ENCODE measurements at places on chromosomes 5 and 9.

DNA sequence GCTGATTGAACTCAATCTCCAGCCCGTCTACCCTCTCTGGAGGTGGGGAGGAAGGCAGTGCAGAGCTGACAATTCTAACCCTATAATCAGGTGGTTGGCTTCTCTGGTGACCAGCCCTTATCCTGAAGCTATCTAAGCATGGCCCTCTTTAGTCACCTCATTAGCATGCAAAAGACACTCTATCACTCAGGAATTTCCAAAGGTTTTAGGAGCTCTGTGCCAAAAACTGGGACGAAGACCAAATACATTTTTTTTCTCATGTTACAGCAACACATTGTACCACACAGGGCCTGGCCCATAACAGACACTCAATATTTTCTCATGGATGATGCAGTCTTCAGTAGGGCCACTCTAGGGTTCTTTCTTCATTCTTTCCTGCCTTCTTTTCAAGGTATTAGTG lies 118.8 kb upstream of the VLDLR start:
- peak; percentile 64 for DNase-seq

DNA sequence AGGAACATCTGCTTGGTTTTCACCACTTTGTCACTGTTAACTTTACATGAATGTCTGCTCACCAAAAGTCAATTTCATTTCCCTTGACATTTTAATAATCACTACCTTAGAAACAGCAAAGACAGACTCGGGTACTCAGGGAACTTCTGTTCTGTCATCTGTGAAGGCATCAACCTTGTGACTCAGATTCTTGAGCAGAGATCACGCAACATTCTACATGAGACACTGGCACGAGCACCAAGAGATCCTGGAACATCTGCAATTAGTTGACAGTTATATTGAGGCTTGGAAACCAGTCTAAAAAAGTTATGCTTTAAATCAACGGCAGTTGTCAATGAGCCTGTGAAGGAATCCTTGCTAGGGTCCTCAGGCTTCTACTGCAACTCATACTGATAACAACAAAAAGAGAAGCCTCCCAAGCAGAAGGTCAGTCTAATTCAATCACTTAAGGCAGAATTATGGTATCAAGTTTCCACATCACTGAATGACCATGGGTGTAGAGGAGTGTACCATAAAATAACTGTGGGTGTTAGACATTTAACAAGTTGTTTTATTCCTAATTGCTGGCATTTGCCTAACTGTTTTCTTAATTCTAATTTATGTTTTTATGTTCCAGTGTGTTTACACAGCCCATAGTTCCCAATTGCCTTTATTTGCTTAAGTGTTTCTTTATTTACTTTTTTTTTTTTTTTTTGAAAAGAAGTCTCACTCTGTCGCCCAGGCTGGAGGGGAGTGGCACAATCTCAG lies 3.3 kb upstream of the PBX3 start:
- DNase-seq = peak; percentile 57

DNA sequence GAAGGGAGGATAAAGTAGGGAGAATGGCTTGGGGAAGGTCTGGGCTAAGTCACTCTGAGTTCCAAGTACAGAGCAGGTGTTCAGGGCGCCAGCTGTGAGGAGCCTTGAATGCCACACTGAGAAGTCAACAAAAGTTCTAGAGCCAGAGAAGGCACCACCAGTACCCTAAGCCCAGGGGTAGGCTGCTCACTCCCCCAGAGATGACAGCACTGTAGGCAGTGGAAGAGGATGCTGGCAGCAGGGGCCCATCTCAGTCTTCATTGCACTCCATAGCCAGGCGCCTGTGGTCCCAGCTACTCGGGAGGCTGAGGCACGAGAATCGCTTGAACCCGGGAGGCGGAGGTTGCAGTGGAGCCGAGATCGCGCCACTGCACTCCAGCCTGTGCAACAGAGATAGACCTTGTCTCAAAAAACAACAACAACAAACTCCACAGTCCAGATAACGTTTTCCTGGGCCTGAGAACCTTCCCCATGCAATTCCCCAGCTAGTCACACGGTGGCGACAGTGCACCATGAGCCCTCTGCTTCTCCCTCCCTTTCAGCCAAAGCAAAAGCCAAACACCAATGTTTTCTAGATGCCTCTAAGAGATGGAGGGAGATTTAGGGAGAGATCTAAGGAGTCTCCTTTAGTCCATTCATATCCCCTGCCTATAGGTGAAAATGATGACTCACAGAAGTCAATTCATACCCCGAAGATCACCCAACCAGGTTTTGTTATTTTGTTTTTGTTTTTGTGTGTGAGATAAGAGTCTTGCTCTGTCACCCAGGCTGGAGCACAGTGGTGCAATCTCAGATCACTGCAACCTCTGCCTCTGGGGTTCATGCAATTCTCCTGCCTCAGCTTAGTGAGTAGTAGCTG lies 19.8 kb upstream of the NSD1 start:
- peak; percentile 62 for DNase-seq

DNA sequence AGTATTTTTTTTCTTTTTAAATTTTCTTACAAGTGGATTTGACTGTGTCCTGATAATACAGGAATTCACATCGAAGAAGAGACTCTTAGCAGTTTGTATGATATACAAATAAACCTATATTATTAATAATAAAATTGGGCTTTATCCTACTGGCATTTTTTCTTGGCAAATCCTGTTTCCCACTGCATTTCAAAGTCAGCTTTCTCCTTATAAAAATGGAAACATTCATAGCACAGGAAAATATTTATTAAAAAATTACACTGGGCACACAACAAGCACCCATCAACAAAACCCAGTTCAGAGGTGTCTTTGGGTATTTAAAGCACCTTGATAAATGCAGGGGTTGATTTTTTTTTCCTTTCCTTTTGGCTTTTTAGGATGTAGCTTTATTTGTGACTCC lies 200.9 kb downstream of the MEF2C start:
- no peak for DNase-seq

GRCh38 chr9:91207729-91208418 lies 153.8 kb downstream of the AUH start:
- peak; percentile 61 for DNase-seq

- peak; percentile 74 for DNase-seq
Measured at GRCh38 chr9:127586537-127586936, 25.5 kb upstream of the STXBP1 start.

DNA sequence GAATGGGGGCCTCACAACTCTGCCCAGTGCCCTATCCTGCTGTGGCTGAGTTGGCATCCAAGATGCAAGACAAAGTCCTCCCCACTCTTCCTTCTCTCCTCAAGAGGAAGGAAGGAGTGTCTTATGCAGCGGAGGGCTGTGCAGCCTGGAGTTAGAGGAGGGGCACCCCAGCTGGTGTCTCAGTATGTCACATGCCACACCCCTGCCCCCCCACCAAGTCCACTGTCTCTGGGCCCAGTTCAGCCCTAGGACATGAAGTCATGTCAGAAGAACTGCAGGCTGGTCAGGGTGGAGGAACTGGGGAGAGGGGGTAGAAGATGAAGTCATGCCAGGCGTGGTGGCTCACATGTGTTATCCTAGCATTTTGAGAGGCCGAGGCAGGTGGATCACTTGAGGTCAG lies 28.0 kb upstream of the SLC28A3 start:
- DNase-seq = no peak

- DNase-seq = peak; percentile 17
Measured at GRCh38 chr5:119288379-119289033, 67.3 kb upstream of the TNFAIP8 start.

DNA sequence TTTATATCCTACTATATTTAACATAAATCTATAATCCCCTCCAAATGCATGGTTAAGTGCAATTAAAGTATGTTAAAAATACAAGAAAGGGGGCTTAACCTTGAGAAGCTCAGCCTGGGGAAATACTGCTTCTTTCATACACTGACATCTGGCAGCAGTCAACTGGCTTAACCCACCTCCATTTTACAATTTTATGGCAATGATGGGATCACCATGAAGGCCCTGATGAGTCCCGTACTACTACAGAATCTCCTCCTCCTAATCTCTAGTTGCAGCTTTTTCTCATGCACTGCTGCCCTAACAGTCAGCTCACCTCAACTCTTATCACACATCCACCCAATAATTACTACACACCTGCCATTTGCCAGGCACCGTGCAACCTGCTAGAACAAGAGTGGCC lies 40.9 kb downstream of the ZNF608 start:
- no peak for DNase-seq

DNA sequence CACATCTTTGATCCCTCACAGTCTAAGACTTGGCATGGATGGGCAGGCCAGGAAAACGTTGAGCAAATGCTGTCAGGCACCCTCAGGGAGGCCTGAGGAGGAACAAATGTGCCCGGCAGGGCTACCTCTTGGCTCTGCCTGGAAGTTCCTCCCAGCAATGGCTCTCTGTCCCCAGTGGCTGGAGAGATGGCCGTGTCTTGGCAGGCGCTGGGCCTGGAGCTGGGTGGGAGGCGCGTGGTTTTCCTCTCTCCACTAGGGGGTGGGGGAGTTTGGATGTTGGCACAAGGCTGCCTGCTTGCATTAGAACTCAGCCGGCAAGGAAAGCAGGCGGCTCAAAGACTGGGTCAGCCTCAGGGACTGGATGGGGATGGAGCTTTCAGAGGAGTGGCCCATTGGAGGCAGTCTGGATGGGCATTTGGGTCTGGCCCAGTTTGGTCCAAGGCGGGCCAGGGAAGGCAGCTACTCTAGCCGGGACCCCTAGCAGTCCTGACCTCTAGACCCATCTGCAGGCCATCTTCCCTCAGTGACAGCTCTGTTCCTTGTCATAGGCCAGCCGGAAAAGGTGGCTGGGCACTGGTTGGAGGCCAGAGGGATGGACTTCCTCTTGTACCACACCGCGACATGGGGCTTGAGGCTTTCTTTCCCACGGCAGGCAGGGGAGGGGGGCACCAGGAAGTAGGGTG lies 68.2 kb upstream of the STC2 start:
- DNase-seq = no peak

- no peak for DNase-seq
Measured at GRCh38 chr5:68818870-68819269, 274.9 kb upstream of the SLC30A5 start.

GRCh38 chr9:28539434-28540070 lies 966.3 kb upstream of the C9orf72 start:
- DNase-seq = no peak

GRCh38 chr5:178580271-178580955 lies 9.8 kb downstream of the COL23A1 start:
- DNase-seq = no peak

GRCh38 chr5:93909356-93909755 lies 168.0 kb upstream of the POU5F2 start:
- DNase-seq = no peak

DNA sequence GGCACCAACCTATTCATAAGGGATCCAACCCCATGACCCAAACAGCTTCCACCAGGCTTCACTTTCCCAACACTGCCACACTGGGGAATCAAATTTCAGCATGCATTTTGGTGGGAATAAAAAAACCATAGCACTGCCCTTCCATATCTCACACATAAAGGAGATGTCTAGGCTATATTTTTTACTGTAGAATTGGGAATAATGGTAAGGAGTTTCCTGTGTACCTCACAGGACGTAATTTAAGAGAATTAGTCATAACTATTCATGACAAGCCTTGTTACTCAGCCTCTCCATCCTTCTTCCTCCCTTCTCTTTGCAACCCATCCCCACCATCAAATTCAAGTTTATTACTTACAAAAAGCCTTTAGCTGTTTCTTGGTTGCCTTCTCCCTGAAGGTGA lies 352.1 kb downstream of the MLLT3 start:
- DNase-seq = peak; percentile 53

DNA sequence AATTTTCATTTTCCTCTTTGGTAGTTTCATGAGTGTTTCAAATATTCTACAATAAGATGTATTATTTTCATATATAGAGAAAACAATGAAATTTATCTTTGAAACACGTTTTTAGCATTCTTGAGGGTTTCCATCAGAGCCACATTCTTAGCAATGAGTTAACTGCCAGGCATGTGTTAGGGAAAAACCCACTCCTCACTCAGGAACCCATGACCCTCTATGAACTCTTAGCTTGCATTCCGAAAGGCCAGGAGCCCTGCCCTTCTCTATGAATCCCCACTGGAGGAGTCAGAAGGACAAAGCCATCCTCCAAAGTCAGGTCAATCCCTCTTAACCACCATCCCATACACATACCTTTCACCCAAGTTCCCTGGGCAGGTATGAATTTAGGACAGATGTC lies 57.5 kb downstream of the ADAMTS12 start:
- DNase-seq = peak; percentile 78

DNA sequence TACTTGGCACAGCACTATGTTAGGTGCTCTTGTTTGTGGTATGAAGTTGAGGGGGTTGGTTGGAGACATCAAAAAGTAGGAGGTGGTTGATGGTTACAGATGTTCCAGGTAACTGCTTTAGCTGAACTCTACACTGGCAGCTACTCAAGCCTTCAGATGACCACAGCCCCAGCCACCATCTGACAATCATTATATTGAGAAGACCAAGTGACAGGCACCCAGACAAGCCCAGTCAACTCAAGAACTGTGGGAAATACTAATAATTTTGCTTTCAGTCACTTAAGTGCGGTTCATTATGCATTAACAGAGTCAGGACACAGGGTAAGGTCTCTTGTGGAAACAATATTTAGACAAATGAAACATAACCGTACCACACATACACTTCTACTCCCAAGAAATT lies 38.9 kb upstream of the SLIT3 start:
- no peak for DNase-seq

DNA sequence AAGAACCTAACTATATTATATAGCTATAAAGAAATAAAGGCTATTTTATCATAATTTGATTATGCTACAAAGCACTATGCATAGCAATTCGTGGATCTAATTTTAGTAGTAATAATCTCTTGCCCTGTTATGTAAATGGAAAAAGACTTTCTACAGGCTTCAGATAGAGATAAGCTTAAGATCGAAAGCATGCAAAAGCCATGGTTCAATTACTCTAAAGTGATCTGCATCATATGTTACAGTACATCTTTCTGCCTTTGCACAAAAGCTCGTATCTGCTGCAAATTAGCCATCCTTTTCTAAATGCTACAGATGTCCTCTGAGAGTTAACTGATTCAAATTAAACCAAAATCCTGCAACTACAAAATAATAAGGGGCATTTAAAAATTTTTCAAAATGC lies 234.8 kb upstream of the TMEM161B start:
- DNase-seq = no peak

- DNase-seq = no peak
Measured at GRCh38 chr5:1007221-1007680, 1.4 kb upstream of the NKD2 start.

DNA sequence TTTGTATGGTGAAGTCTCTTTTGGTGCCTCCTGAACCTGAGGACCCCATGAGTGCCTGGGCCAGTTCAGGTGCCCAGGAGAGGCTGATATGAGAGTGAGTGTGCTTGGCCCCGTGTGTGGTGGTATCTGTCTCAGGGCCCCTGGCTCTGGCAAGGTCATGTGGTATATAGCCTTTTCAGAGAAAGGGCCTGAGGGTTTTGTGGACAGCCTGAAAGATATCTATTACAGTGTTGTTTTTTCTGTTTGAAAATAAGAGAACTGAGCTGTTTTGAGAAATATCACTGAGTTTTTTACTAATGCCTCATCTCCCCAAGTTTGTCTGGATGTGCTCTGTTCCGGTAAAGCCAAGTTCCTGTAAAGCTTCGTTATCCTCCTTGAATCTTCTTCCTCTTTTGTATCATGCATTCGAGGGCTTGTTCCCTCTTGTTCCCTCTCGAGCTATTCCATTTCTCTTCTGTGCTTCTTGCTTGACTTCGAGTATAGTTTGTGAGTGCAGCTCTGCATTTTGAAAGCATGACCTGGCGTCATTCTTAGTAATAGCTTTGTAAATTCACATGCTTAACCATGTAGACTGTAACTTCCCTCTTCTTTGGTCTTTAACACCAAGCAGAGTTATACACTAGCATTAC lies 122.3 kb downstream of the MAST4 start:
- no peak for DNase-seq

GRCh38 chr5:127562252-127562651 lies 44.8 kb downstream of the PRRC1 start:
- no peak for DNase-seq

Data from fibroblast of skin of abdomen (primary cell).